ENCODE measurements at places on chromosomes 5 and 9.

GRCh38 chr5:72790186-72790585 is 26.3 kb upstream of the TNPO1 start:
- no peak overlapping the region for H3K4me3 ChIP-seq
- H3K36me3 ChIP-seq: no peaks in the 10 kb centered on the region
- H3K27me3 ChIP-seq: peaks cover 2% of the 10 kb centered on the region
- no peak for DNase-seq
- H3K27ac ChIP-seq: no peak overlapping the region
- H3K4me1 ChIP-seq: no peaks in the 10 kb centered on the region

DNA sequence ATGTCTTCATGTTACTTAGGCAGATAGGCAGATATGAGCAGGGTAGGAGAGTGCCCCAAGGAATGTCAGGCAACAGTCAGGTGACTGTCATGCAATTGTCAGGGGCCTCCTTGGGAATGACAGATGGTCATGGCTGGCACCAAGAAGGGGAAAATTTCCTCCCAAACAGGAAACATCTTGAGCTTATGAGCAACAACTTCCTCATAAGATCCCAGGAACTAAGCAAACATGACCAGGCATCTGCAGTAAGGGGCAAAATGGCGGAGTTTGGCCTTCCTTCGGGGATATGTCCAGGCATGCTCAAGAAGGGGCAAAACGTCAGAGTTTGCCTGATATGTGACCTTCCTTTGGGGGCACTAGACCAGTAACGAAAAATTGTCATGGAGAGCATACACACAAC is 591.8 kb downstream of the PDE4D start:
- H3K36me3 ChIP-seq: no peaks in the 10 kb centered on the region
- peak overlapping the region; percentile 82 for H3K27ac ChIP-seq
- no peak for DNase-seq
- H3K4me1 ChIP-seq: peaks cover 43% of the 10 kb centered on the region

GRCh38 chr9:6764523-6764922 is 6.8 kb downstream of the KDM4C start:
- no peaks in the 10 kb centered on the region for H3K36me3 ChIP-seq
- no peaks in the 10 kb centered on the region for H3K4me1 ChIP-seq

DNA sequence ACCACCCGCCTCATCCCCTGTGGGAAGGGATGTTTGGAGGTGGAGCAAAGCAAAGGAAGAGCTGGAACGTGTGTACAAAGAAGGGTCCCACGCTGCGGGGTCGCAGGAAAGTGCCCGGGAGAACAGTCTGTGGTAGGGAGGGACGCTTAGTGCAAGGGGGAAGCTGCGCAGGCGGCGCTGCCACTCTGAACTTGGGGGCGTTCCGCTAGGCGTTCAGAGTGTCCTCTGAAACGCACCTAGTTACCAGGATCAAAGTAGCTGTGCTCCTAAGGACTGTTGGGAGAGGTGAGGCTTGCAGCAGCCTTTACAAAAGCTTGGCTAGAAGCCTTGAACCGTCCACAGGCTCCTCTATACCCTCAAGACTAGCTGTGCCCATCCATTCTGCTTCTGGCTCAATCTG is 29.3 kb upstream of the PDE8B start:
- peaks cover 13% of the 10 kb centered on the region for H3K27me3 ChIP-seq
- no peaks in the 10 kb centered on the region for H3K4me1 ChIP-seq
- DNase-seq: no peak
- peak overlapping the region; percentile 82 for H3K4me3 ChIP-seq
- no peaks in the 10 kb centered on the region for H3K36me3 ChIP-seq

GRCh38 chr5:95770830-95771708 is 39.9 kb downstream of the RHOBTB3 start:
- H3K4me3 ChIP-seq: no peak overlapping the region
- H3K27ac ChIP-seq: no peak overlapping the region
- H3K4me1 ChIP-seq: no peaks in the 10 kb centered on the region
- peaks cover 2% of the 10 kb centered on the region for H3K27me3 ChIP-seq
- no peak for DNase-seq

DNA sequence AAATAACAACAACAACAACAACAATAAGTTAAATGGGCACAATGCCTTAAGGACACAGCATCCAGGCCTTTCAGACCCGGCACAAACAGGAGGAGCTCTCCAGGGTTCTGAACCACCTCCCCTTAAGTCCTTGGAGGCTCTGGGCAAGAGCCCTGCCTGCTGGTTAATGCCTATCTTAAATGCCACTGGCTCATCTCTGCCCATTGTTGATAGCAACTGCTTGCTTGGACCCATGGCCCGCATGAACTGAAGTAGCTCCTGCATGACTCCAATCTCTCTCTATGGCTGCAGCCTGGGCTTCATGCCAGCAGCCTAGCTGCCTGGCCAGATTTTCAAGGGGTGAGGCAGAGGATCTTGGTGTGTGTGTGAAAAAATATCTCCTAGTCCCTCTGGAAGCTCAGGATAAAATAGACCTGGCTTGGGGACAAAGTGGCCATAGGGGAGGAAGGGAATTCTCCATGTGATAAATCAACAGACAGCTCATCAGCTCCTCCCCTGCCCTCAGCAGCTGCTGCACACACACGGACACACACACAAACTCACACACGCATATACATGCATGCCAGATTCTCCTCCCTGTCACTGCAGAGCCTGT is 27.4 kb downstream of the FAM219A start:
- DNase-seq: peak; percentile 57
- no peak overlapping the region for H3K4me3 ChIP-seq
- peaks cover 6% of the 10 kb centered on the region for H3K27me3 ChIP-seq
- H3K27ac ChIP-seq: no peak overlapping the region
- H3K36me3 ChIP-seq: no peaks in the 10 kb centered on the region
- no peaks in the 10 kb centered on the region for H3K4me1 ChIP-seq

DNA sequence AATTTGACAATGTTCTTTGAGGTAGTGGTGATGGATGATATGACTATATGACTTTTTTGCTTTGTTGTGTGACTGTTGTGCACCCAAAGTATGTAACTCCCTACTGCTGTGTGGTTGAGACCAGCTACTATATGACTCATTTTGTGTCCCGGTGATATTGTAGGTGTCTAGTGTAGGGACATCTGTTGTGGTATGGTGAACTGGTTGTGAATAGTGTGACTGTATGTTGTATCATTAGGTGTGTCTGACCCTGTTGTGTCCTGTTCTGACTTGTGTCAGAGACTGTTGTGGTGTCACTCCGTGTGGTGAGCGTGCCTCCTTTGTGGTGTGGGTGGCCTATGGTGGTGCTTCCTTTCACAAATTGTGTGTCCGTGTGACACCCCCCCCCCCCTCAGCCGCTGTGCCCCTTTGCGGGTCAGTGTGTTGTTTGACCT is 11.2 kb upstream of the CXXC5 start:
- H3K4me1 ChIP-seq: peaks cover 38% of the 10 kb centered on the region
- H3K27me3 ChIP-seq: peaks cover 13% of the 10 kb centered on the region
- H3K27ac ChIP-seq: peak overlapping the region; percentile 61
- peaks cover 13% of the 10 kb centered on the region for H3K36me3 ChIP-seq
- H3K4me3 ChIP-seq: peak overlapping the region; percentile 64

GRCh38 chr9:115743709-115744605 is 409.6 kb upstream of the PAPPA start:
- DNase-seq: no peak
- H3K27me3 ChIP-seq: no peaks in the 10 kb centered on the region
- no peak overlapping the region for H3K27ac ChIP-seq
- no peaks in the 10 kb centered on the region for H3K4me1 ChIP-seq

- no peaks in the 10 kb centered on the region for H3K27me3 ChIP-seq
- no peak for DNase-seq
- no peaks in the 10 kb centered on the region for H3K36me3 ChIP-seq
- H3K4me1 ChIP-seq: no peaks in the 10 kb centered on the region
Observed at GRCh38 chr9:6816581-6816980, 58.8 kb downstream of the KDM4C start.

- H3K4me3 ChIP-seq: no peak overlapping the region
- peaks cover 9% of the 10 kb centered on the region for H3K36me3 ChIP-seq
- no peaks in the 10 kb centered on the region for H3K27me3 ChIP-seq
- H3K27ac ChIP-seq: no peak overlapping the region
- DNase-seq: no peak
- no peaks in the 10 kb centered on the region for H3K4me1 ChIP-seq
Observed at GRCh38 chr5:101532430-101532829, 629.3 kb upstream of the ST8SIA4 start.

DNA sequence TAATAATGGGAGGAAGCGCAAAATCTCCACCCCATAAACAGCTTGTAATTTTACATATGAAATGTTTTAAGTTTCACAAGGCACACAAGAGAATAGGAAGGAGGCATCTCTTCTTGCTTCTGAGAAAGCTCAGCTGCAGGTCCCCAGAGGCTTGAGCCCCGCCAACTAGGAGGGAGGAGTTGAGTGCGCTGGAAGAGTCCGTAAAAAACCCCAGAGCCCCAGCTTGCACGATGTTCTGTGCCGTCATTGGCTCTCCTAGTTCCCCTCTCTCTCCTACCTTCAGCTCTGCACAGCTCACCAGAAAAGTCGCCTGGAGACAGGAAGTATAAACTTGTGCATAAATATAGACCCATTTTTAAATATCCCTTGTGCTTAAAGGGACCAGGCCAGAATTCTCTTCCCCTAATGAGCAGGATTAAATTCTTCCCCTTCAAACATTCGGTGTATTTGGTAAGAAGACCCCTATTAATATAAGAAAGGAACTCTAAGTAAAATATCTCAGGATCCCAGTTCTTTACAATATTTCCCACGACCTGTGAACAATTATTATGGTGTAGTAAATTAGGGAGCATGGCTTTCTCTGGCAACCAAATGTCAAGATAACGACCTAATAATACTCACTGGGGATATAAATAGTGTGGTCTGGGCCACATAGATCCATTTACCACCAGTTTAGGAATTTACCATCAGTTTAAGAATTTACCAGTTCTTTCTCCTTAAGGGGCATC is 13.7 kb downstream of the GLRX start:
- peak overlapping the region; percentile 64 for H3K27ac ChIP-seq
- peaks cover 27% of the 10 kb centered on the region for H3K4me1 ChIP-seq
- DNase-seq: no peak

- peaks cover 9% of the 10 kb centered on the region for H3K27me3 ChIP-seq
- peaks cover 2% of the 10 kb centered on the region for H3K4me1 ChIP-seq
- no peaks in the 10 kb centered on the region for H3K36me3 ChIP-seq
- H3K4me3 ChIP-seq: no peak overlapping the region
- no peak overlapping the region for H3K27ac ChIP-seq
Observed at GRCh38 chr5:171623551-171624097, 162.0 kb upstream of the SMIM23 start.

Data from endothelial cell (in vitro differentiated cells).